ENCODE measurements at places on chromosomes 16 and 17. TPM values are rescaled to one million over a fixed set of nuclear protein-coding genes. Genes with fewer than 3 reads are reported as not detected.

DNA sequence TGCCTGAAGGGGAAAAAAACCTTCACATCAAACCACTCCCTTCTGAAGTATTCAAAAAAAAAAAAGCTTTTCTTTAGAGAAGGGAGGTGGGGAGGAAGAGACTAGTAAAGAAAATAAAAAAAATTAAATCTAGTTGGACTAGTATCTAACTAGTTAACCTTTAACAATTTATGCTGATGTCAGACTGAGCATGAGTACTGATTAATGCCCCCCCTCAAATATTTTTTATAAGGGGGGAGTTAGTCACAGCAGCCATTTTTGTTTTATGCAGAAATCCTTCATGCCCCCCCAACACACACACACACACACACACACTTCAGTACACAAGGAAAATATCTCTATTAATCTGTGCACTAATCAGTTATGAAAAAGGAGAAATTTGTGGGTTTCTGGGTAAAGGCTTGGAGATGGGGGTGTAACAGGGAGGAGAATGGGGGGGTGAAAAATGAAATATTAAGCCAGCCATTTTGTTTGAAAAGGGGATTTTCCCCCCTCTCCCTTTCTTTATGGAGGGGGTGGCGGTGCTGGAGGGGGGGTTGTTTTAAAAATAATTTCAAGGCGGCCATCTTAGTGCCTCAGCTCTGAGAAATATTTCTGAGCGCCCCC, 4.7 kb upstream of the CHD3 start:
- DNase-seq: no peak

- no peak for DNase-seq
Measured at GRCh38 chr17:20028443-20028842, 19.3 kb downstream of the SPECC1 start.

- DNase-seq: no peak
Measured at GRCh38 chr17:80691784-80692183, 147.1 kb downstream of the RPTOR start.

GRCh38 chr16:87459027-87459426, 33.8 kb downstream of the ZCCHC14 start:
- no peak for DNase-seq

GRCh38 chr17:58403311-58403710, 14.0 kb downstream of the RNF43 start:
- no peak for DNase-seq

- DNase-seq: no peak
Measured at GRCh38 chr16:70480127-70481105, 26.0 kb downstream of the FCSK start.

GRCh38 chr17:40447148-40447644, 3.9 kb downstream of the IGFBP4 start:
- no peak for DNase-seq

GRCh38 chr16:28917095-28917494, 7.9 kb downstream of the RABEP2 start:
- DNase-seq: no peak

DNA sequence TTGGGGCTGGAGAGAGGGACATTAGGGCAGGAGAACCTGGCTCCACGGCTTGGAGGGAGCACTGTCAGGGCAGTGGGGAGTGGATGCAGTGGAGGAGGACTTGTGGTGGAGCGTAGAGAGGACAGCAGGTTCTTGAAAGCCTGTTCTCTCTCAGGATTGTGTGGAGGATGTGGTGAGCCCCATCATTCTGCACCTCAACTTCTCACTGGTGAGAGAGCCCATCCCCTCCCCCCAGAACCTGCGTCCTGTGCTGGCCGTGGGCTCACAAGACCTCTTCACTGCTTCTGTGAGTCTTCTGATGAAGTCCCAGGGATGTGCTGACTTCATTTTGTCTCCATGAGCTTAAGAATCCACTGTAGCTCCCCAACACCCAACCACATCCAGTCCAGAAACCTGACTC, 13.5 kb downstream of the COX6A2 start:
- DNase-seq: no peak

DNA sequence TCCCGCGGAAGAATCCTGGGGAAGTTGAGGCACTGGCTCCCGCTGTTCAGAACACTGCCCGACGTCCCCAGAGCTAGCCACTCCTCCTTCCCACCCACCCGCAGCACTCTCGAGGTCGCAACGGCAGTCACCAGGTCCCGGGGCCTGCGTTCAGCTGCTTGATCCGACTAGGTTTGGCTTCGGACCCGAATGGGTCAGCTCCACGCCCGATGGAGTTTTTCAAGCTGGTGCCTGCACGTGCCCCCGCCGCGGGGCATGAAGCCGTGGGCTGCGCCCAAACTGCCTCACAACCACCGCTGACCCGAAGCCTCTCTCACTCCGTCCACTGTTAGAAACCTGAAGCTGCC, 12.4 kb upstream of the ODF4 start:
- DNase-seq: no peak

DNA sequence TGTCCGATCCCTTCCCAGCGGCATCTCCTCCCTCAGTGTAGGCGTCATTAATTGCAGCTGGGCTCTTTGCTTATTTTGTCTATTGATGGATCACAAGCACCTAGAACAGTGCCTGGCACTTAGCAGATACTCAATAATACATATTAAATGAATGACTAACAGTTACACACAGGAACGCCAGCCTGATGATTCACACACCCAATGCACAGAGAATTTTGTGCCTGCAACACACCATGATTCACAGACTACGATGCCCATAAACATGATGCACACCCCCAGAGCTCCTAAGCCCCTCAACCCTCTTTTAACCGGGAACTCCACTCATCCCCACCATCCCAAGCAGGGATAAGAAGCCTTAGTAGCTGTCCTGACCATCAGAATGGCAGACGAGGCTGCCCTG, 66.6 kb upstream of the TMEM97 start:
- peak; percentile 52 for DNase-seq

DNA sequence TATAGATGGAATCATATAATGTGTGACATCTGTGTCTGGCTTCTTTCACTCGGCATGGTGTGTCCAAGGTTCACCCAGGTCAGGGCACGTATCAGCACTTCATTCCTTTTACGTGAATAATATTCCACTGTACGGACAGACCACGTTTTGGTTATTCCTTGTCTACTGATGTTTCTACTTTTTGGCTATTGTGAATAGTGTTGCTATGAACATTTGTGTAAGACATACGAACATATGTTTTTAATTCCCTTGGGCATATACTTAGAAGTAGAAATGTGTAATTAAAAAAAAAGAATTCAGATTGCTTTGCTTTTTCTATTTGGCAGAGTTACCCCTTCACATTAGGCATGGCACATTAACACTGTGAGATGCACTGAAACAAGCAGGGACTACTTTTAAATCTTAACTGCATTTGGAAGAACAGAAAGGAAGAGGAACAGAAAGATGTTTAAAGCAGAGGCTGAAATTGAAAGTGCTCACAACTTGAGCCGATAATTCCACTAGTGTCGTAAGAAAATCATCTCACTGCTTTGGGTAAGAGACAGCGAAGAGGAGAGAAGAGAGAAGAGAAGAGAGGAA, 105.3 kb downstream of the VPS53 start:
- no peak for DNase-seq

- DNase-seq: peak; percentile 57
Measured at GRCh38 chr17:47742319-47743181, 9.5 kb downstream of the TBX21 start.

- no peak for DNase-seq
Measured at GRCh38 chr17:51527225-51527982, 267.1 kb downstream of the UTP18 start.

DNA sequence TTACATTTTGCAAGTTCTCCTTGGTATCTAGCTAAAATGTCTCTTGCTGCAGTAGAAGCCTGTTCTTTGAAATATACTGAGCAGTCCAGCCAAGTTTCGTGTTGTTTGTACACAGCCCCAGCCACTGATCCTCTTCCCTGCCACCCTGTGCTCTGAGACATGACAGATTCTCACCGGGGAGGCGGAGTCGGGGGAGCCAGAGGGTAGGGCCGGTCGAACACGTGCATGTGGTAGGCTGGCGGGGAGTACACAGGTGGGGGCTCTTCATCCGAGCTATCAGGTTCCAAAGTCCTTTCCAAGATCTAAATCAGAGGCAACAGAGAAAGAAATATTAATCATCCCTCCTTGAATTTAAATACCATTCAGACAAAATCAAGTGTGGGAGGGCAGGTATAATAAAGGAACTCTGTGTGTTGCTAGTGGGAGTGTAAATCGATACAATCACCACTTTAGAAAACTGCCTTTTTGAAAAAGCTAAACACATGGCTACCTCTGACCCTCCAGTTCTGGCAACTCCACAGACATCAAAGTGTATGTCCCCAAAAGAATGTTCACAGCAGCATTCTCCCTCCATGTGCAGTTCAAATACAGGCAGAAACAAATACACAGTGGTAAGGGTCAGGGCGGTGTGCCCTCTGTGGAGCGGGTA, 29.7 kb upstream of the MRPS23 start:
- peak; percentile 45 for DNase-seq

DNA sequence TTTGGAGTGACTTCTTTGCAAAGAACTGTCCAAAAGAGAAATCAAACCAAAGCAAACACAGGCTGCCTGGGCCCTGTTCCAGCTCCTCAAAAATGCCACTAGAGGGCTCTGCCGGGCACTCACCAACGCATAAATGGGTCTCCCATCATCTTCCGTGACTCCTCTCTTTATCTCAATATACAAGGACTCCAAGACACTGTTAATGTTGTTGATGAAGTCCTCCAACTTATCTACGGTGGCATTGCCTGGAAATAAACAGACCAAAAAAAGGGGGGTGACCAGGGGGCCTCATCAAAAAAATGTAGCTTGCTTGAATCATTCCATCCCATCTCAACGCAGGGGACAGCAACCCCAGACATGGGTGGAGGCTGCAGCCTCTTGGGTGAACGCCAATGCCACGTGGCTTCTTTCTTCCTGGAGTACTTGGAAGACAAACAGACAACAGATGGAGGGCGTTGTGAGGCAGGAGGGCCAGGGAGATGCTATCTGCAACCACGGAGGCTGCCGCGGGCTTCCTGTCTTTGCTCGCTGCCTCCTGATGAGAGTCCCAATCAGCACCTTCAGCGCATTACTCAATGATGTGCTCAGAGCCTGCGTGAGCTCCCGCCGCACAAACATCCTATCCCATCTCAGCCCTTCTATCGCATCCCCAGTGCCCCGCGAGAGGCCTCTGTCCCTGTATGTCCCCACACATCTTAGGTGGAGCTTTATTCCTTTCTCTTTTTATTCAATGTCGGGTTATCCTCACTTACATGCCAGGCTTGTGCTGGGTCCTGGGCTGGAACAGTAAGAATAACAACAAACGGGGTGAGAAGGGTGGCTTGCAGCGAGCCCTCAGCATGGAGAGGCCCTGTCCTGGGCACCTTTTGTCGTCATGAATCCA, 32.0 kb downstream of the KDM8 start:
- peak; percentile 77 for DNase-seq

DNA sequence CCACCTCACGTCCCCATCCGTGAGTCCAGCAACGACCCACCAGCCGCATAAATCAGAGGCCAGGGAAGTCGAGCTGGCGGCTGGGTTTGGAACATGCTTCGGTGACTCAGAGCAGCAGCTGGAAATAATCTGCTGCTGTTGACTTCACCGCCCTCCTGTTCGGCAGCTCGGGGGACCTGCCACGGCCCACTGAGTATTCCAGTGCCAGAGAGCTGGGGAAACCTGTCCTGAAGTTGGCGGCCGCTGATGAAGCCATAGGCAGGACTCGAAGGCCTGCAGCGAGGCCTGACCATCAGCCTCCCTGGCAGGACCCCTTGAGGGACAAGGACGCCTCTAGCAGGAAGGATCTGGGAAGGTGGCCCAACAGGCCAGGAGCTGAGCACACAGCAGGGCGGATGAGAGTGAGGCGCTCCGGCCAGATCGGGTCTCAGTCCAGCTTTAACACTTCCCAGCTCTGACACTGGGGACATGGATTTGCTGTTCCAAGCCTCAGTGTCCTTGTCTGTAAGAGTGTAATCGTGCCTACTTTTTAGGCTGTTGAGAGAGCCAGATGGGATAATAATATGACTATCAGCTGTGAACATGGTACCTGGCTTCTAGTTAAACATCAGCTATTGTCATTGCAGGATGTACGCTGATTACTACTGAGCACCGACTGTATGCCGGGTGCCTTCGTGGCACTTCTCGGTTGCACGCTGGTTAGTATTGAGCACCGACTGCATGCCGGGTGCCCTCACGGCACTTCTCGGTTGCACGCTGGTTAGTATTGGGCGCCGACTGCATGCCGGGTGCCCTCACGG, 50.4 kb upstream of the CIBAR2 start:
- peak; percentile 81 for DNase-seq

DNA sequence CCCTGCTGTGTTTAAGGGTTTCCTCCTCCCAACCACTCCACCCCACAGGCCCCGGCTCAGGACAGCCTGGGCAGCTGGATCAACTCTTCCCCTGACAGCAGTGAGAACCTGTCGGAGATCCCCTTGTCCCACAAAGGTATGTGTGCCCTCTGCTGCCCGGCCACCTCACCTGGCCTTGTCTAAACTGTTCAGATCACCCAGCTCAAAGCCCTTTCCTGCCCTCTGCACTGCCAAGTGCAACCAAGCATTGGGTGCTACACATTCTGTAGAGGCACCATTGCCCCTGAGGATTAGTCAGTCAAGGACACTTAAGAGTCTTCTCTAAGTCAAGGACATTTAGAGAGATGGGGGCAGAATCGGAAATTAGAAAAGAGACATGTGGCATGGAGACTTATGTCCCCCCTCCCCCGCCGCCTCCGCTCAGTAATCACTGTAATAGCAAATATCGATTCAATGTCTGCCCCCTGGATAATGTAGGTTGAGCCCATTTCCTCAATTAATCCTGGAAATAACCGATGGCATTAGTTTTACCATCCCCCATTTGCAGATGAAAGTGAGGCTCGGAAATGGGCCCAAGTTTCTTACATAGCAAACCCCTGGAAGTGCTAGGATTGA, 8.1 kb downstream of the BTBD17 start:
- DNase-seq: no peak

- DNase-seq: no peak
Measured at GRCh38 chr17:10115536-10115932, 82.9 kb downstream of the GAS7 start.

DNA sequence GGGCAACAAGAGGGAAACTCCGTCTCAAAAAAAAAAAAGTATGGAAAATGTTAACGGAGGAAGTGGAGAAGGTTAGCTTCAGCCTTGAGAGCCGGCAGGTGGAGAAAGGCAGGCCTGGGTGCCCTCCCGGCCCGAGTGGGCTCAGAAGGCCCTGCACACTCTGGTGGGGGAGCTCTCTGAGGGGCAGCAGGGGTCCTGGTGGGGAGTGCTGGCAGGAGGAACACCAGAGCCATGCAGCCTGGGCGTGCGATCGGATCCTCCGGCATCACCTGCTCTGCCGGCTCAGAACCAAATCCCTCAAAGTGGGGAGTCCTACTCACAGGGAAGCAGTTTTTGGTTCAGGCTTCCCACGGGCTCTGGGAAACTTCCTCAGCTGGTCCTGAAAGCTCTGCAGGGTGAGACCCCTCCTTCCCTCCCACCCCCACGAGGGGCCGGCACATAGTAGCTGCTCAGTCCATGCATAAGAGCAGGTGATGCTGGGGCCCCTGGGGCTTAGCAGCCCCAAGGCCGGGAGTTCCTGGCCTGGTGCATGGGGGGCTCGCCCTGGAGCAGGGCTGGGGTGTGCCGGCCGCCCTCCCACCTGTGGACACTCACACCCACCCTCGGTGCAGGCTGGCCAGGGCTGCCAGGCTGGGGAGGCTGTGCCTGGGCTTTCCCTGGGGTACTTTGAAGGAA, 1.2 kb downstream of the FN3K start:
- DNase-seq: no peak

The SLFN12L gene
- 0.91 TPM for total RNA-seq

The NME1 gene
- 324 TPM for total RNA-seq

The NUPR1 gene
- total RNA-seq: 1.5 TPM

The MYH13 gene
- total RNA-seq: under 0.01 TPM

The KRT17 gene
- total RNA-seq: 276 TPM

The KRT12 gene
- not detected for total RNA-seq

The CCDC154 gene
- total RNA-seq: not detected

The PPY gene
- total RNA-seq: not detected

The P2RX1 gene
- not detected for total RNA-seq

The NECAB2 gene
- total RNA-seq: not detected

The ATP6V0C gene
- 19.9 TPM for total RNA-seq
